ENCODE measurements at places on chromosomes 16 and 17.

GRCh38 chr17:62854098-62854680 lies 46.1 kb upstream of the MARCHF10 start:
- DNase-seq: no peak

DNA sequence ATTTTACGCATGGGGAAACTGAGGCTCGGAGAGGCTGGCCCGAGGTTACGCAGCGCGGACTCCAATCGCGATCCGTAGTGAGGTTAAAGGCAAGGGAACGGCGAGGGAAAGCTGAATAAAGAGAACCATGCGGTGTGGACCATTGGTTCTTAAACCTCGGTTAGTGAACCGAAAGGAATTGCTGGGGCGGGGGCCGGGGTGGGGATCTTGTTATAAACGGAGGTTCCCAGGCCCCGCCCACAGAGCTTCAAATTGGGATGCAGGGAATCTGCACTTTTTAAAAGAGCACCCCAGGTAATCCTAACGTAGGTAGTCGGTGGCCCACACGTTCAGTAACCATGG lies 524 bp downstream of the IQCK start:
- DNase-seq: no peak

GRCh38 chr16:25089351-25089750 lies 22.2 kb upstream of the LCMT1 start:
- no peak for DNase-seq

GRCh38 chr17:27947005-27947406 lies 53.8 kb upstream of the LYRM9 start:
- no peak for DNase-seq

DNA sequence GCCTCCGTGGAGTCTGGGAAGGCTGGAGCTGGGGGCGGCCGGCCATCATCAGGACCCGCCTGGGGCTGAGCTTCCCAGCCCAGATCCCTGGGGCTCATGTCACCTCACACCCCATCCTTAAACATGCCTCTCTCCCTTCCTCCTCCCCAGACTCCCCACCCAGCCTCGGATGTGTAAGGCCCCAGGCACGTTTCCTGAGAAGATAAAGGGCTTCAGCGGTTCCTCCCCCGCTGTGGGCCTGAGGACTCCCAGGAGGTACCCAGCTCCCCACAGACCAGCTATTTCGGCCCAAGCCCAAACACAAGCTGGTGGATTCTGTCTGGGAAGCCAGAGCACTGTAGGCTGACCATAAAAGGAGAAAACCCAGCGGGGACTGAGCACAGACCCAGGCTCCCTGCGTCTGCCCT lies 49.2 kb downstream of the MYH11 start:
- DNase-seq: peak; percentile 91
